SK-MEL-5 (cell line): ENCODE measurements at places on chromosomes 5 and 9. TPM values are rescaled to one million over a fixed set of nuclear protein-coding genes. Genes with fewer than 3 reads are reported as not detected.

DNA sequence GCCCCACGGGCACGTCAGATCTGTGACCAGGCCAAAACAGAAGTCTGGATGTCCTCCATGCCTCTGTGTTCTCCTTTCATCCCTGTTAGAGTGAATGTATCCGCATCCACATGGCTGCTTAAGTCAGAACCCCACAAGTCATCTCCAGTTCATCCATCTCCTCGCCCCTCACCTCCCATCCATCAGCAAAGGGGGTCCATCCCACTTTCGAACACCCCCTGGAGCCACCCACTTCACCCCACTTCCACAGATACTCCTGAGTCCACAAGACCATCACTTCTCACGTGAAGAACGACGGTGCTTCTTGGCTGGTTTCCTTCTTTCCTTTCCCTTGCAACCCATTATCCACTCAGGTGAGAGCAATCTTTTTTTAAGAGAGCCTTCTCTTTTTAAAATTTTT is 3.5 kb upstream of the SPOCK1 start:
- no peak for DNase-seq

- no peak for DNase-seq
These were observed 12.6 kb upstream of the SPARC start for GRCh38 chr5:151699071-151699901.

- no peak for DNase-seq
These were observed 113.8 kb downstream of the TLE4 start for GRCh38 chr9:79685577-79685976.

- DNase-seq = peak; percentile 75
These were observed 2.2 kb downstream of the HNRNPA0 start for GRCh38 chr5:137751869-137752491.

DNA sequence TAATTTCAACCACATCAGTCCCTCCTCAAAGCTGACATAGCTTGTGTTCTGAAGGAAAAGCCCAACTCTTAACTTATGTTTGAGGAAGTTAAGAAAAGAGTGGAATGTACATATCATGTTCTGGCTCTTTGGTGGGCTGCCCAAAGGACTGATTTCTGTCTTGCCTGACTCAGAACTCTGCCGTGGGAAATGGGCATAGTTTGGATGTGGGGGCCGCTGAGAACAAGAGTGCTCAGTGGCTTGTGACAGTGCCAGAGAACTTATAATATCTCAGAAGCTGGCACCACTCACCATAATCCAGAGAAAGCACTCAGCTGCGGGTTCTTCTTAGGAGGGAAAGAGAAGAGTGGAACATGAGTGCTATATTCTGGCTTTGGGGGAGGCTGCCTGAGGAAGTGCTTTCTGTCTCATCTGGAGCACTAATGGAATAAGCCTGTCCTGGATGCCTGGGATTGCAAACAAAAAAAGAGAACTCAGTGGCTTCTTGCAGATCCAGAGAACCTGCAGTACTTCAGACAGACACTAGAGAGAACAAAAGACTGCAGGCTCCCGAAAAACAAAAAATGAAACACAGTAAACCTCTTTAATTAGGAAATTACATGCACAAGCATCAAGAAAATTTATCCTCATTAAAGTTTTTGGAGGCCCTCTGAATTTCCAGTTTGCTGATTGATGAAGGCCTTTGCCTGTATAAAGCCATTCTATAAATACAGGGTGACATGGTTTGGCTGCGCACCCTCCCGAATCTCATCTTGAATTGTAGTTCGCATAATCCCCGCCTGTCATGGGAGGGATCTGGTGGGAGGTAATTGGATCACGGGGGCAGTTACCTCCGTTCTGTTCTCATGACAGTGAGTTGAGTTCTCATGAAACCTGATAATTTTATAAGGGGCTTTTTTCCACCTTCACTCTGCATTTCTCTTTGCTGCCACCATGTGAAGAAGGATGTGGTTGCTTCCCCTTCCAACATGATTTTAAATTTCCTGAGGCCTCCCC is 207.0 kb downstream of the DMAC1 start:
- peak; percentile 42 for DNase-seq

- DNase-seq = no peak
These were observed 8.7 kb downstream of the SNCB start for GRCh38 chr5:176621661-176622079.

- DNase-seq = no peak
These were observed 29.8 kb upstream of the ENHO start for GRCh38 chr9:34552606-34552981.

DNA sequence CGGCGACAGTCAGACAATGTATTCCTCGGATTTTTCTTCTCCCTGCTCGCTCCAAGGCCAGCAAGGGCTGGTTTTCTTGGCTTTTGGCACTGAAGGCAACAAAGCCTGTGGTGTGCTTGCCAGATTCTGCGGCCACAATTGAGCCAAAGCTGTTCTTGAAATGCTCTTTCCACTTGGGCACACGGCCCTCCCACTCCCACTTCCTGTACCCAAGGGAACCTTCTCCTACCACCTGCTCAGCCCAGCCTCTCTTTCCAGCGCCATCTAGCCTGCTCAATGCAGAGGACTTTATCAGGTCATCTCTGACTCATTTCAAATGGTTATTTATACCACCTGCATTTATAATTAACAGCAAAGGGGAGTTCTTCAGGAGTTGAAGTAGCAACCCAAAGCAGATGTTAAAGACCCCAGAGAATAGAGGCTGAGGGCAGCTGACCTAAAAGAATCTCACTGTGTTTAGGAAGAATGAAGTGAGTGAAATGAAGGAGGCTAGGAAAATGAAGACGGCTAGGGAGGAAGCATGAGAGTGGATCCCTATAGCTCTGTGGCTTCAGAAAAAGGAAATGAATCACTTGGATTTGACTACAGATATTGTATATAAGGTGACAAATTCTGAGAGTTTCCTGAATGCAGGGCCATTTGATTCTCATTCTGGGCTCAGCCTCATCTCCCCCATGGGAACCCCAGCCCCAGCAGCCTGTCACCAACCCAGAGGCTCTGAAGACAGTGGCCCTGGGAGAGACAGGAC is 439.0 kb downstream of the ENC1 start:
- no peak for DNase-seq

- no peak for DNase-seq
These were observed 141.1 kb downstream of the FBXO4 start for GRCh38 chr5:42066131-42066530.

- DNase-seq = no peak
These were observed 126.7 kb downstream of the FOXD1 start for GRCh38 chr5:73321757-73322436.

DNA sequence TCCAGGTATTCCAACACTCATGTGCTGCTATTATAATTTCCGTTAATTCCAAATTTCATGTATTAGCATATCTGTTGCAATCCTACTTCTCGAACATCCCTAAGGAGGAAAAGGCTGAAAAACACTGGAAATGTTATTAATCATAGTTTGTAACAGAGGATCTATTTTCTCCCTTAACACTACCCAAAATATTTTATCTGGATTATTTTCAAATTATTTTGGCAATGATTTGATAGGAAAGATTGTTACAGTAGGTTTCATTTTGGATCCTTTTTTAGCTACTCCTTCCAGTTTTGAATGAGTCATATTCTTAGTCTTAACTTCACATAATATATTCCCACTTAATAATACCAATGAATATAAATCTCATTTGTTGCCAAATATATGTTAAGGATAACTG is 13.9 kb upstream of the NAA35 start:
- DNase-seq = no peak

GRCh38 chr9:78010445-78010844 is 21.2 kb downstream of the GNAQ start:
- DNase-seq = no peak

DNA sequence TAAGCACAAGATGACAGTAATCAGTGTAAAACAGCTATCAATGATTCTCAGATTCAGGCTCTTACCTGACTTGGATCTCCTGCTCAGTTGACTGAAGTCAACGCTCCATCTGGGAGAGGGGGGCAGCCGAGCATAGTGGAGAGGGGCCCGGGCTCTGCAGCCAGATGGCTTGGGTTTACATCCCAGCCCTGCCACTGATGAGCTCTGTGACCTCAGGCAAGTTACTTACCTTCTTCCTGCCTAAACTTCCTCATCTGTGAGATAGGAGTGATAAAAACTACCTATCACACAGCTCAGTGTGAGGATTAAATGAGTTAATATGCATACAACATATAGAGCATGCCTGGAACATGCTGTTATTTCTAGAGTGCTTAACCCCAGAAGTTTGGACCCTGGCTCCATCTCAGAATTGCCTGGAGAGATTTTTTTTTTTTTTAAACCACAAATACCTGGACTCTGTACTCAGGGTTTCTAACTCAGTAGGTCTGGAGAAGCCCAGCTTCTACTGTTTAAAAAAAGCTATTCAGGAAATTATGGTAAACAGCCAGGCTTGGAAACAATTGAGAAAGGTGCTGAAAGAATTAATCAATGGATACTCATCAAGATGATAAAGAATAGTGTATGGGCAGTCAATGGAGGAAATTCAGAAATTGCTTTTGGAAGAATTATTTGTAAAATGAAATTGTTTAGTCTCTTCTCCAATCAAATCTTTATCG is 72.2 kb downstream of the ANKRD55 start:
- no peak for DNase-seq

DNA sequence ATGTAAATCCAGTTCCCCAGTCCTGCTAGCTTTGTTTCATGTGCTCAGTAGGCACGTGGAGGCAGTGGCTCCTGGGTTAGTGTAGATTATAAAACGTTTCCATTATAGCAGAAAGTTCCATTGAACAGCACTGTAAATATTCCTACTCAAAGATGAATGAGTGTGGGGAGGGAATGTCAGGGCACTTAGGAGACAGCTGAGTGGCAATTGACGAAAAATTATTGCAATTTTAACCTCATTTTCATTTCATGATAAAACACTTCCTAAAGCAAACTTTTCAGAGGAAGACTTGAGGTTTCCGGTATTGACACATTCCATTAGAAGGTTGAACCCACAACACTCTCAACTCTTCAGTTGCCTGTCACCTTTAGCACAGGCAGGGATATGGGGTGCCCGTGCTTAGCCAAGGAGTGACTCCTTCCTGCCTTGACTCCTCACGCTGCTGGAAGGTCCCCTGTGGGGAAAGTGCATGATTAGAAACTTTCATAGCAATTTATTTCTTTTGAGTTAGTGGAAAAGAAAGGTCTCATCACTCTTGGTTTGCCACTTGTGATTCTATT is 41.2 kb downstream of the SLC46A2 start:
- DNase-seq = no peak

DNA sequence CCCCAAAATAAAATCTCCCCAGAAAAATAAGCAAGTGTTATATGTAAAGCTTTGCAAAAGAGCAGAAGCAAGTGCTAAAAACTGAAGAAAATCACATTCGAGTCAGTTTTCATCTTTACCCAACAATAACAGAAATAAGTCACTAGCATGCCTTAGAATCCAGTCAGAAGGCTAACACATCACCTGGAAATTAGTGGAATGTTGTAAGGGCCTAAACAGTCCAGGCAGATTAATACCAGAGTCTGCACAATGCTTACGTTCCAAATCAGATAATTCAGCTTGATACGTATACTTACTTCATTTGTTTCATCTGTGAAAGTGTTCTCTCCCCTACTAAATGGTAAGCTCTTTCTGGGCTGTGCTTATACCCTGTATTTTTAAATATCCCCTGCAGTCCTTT is 42.7 kb downstream of the SUSD1 start:
- DNase-seq = no peak

- no peak for DNase-seq
These were observed 5.8 kb upstream of the HACD4 start for GRCh38 chr9:21037278-21037677.

DNA sequence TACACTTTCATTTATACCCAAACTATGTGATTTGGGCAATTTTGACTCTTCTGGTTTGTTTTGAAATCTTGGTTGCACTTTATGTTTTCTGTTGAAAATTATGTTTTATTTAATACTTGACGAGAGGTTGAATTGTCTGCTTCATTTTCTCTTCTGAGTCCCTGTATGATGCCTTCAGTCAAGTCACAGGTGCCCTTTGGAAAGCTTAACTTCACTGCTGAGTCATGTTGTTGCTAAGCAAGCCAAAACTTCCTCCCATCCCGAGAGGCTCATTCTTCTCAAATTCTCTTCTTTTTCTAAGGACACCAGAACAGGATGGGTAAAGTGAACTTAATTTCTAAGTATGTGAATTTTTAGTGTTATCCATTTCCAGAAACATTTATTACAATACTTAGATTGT is 455.3 kb upstream of the PTGER4 start:
- no peak for DNase-seq

DNA sequence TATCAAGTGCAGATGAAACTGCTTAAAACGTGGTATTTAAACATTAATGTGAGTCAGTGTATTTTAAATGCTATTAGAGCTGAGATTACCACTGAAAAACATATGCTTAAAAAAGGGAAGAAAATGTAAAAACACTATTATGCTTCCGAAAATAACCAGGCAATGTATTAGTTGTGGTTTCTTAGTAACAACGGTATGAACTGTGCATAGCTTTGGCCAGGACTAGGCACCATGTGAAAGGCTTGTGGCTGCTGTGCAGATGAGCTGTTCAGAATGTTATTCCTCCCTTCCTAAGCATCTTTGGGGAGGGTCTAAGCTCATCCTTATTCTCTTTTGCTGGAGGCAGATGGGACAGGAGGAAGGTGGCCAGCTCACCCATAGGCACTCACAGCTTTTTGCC is 84.9 kb downstream of the NTRK2 start:
- no peak for DNase-seq

DNA sequence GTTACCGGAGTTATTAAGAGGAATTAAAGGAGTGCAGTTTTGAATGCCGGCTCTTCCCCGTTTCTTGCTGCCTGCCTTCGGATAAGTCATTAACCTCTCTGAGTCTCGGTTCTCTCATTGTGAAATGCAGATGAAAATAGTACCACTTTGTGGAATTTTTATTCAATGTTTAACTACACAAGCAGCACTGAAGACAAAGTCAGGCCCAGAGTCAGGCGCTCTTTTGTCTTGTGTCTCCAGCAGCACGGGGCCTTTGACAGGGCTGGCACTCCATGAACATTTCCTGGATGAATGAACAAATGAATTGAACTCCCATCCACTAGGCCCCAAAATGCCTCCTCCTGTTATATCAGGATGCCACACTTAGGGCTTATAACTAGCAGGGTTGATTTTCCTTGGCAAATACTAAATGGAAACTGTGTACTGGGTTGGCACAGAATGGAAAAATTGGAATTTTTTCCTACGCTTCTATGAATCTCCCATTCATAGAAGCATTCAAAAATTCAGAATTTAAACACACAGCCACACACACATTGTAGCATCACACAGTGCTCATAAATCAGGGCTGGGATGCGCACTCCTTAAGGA is 332.8 kb downstream of the MLLT3 start:
- no peak for DNase-seq

GRCh38 chr9:26462213-26462612 is 430.4 kb downstream of the CAAP1 start:
- no peak for DNase-seq

GRCh38 chr9:100577776-100578448 is at the start of gene CAVIN4:
CAVIN4 (plus strand) TSS chr9:100578079; CDS start chr9:100578144, 65 bp downstream.
- DNase-seq = no peak

The SCGB3A2 gene
- not detected in 2 replicates for total RNA-seq

The WNK2 gene
- 2.4 and 3.4 TPM in 2 replicates for total RNA-seq

The SOX30 gene
- not detected in 2 replicates for total RNA-seq

The IRX1 gene
- total RNA-seq = 0.75 and 1.2 TPM in 2 replicates

The INSYN2B gene
- total RNA-seq = not detected in 2 replicates

The PCDHB8 gene
- total RNA-seq = 0.43 and 0.74 TPM in 2 replicates

The OGN gene
- total RNA-seq = not detected in 2 replicates

The F2RL2 gene
- total RNA-seq = 0.05 TPM in 1 of 2 replicates, not detected in the other

The RHOBTB3 gene
- 56.7 and 57.0 TPM in 2 replicates for total RNA-seq

The PKD2L2 gene
- 0.11 TPM in 2 replicates for total RNA-seq
